Muscle of arm (tissue), 14 donors: ENCODE measurements at places on chromosomes 11 and 22.

DNA sequence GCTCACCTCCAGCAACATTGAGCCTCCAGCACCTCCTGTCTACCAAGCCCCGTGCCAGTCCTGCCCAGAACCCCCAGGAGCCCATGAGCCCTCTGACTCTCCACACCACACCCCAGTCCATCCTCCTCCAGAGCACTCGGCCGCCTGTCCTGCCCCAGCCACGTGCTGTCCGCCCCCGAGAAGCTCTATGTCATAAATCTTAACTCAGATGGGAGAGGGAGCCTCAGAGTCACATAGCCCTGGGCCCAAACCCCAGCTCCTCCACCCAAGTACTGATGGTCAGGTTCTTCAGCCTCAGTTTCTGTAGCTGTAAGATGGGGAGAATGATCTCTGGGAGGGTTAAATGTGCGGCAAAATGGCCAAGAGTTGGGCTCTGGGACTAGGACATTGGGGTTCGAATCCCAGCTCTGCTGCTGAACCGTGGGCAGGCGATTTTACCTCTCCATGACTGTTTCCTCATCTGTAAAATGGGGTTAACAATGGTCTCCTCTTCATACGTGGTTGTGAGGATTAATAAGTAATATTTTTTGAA is 27.8 kb downstream of the CYTH4 start:
- DNase-seq: no peak

GRCh38 chr11:71525938-71526495 is 1.1 kb upstream of the KRTAP5-7 start:
- no peak for DNase-seq

- peak; percentile 12 for DNase-seq
These were observed 642 bp upstream of the C11orf58 start for GRCh38 chr11:16737818-16738192.

- DNase-seq: no peak
These were observed 45.0 kb downstream of the OR4C6 start for GRCh38 chr11:55707029-55707428.

- no peak for DNase-seq
These were observed 93.7 kb downstream of the JRKL start for GRCh38 chr11:96483374-96483955.

DNA sequence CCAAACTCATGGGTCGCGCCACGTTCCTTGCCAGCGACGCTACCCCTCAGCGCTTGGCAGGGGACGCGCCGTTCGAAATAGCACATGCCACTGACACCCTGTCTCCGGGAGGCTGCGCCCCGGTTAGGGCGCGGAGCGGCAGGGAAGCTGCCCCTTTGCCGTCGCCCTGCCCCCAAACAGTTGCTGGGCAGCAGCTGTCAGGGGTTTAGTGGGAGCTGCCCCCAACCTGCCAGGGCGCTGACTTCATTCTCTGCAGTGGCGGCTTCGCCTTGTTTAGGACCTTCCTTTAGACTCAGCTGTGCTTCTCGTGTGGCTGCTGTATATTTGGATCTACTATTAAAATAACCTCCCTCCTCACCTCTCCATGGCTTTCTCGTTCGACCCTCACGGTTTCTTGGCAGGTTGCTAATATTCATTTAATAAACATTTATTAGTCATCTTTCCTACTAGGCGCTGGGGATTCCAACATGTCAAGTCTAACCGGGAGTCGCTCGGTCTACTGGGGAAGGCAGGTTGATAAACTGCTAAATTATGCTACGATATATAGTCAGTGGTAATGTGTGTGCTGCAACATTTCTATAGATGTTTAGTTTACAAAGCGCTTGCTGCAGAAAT is 782 bp downstream of the TMEM109 start:
- DNase-seq: peak; percentile 49

DNA sequence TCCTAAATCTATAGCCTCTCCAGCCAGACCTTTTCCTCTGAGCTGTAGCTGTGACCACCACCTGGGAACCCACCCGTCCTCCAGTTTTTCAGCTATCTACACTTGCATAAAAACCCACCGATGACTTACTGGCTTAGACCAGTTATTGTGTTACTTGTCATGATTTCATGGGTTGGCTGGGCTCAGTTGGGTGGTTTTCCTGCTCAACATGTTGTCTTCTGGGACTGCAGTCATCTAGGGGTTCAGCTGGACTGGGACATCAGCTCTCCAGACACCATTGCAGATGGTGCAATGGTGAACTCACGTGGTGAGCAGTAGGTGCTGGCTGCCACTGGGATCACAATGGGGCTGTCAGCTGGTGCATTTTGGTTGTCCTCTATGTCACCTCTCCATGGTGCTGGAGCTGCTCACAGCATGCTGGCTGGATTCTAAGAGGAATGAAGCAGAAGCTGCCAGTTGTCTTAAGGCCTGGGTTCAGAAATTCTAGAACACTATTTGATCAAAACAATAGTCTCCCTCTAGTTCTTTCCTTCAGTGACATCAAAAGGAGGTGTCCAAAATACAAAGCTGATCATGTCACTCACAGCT is 1.3 kb upstream of the SYT13 start:
- DNase-seq: no peak

GRCh38 chr11:46697303-46697702 is 3.1 kb downstream of the ARHGAP1 start:
- no peak for DNase-seq

DNA sequence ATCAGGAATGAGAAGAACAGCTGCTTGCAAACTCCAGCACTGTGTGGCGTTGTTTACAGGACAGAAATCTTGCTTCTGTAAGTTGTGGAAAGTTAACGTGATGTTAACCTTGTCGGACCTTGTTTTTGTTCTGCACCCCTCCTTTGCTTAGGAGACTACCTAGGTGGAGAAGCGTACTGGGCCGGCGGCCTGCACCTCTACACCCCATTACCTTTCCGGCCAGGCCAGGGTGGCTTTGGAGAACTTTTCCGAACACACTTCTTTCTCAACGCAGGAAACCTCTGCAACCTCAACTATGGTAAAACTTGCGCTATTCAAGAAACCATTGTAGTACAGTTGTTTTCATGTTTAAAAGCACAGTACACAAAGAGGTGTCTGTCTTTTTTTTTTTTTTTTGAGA is 33.7 kb downstream of the SAMM50 start:
- DNase-seq: no peak

GRCh38 chr22:37996079-37996478 is 11.7 kb upstream of the SOX10 start:
- DNase-seq: no peak

DNA sequence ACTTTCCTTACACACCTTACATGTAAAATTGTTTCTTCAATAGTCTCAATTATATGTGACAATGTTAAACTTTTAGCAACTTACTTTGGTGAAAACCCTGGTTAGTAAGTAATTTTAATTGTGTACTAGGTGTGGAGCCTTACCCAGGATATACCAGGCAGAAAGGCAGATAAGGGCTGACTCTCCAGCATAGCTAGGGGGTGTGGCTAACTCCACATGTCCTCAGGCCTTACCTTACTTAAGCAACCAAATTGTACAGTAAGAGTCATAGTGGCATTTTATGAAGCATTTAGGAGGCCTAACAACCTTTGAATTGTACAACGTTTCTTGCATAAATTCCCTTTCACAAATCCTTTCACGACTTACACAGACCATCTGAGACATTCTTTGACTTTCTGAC is 118.2 kb upstream of the OR9Q1 start:
- DNase-seq: no peak

DNA sequence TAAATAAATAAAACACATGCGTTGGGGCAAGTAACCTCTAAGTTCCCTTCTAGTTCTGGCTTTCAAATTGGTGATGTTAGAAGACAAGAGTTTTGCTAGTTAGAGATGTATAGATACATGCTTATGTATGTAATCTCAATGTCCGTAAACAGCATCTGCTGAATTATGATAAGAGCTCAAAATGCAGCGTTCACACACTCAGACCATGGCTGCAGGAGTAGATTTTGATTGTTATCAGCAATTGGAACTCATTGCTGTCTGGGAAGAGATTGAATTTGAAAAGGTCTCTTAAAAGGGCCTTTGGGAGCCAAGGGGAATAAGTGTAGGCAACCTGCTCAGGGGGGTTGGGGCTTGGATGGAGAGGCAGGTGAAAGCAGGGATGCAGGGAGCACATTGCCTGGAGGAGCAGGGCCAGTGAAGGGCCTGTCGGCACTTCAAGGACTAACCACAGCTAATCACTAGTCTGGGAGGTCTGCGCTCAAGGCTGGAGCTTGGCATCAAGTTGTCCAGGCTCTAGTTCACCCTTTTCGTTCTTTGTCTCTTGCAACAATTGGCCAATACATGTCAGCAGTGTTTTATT is 2.7 kb upstream of the RAG1 start:
- no peak for DNase-seq

GRCh38 chr11:15911377-15912044 is 444.8 kb downstream of the SOX6 start:
- no peak for DNase-seq

DNA sequence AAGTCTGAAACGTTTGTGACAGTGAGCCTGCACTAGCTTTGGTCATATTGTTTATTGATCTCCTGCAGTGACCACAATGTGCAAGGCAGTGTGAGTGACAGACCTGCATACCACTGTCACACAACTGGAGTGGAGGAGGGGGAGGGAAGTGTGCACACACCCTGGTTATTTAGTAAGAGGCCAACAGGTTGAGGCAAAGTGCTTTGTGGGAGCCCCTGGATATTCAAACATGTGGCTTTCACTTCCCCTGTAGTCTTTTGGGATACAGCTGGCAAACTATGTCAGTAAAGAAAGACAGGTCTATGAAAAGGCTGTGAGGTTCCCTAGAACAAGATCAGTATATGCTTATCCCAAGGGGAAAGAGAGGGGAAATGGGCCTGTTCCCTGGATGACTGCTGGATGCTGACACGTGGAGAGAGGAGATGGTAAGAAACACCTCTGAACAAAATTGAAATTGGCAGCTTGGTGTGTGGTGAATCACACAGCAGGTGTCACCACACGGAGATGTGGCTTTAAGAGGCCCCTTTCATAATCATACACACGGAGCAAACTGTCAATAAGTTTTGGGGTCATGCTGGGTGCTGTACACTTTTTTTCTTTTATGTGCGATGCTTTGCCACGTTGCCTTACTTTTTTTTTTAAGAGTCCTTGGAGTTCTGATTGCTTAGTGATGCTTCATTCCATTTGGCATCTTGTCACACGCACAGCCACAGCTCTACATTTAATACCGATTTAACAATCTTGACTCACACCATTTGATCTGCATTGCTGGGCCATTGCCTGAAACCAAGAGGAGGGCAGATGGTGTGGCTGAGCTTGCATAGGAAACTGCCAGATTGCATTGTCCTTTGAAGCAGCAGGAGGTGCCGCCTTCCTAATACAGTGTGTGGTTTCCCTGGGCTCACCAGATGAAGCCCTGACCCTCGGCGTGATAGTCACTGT is 11.3 kb downstream of the OSBP2 start:
- no peak for DNase-seq

DNA sequence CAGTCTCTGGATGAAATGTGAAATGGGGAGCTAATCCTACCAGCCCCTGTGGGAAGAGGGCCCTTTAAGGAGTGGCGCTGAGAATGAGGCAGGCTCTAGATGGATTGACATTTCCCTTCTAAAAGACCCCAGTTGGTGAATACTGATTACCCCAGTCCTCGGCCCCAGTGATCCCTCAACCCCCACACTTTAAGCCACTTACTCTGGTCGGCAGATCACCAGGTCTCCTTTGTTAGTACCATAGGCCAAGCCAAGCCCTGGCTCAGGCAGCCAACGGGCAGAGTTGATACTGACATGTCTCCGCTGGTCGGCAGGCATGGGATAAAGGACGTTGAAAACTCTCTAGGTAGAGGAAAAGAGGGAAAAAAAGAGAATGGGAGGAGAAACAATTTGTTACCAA is 26.1 kb upstream of the CHRM4 start:
- no peak for DNase-seq

DNA sequence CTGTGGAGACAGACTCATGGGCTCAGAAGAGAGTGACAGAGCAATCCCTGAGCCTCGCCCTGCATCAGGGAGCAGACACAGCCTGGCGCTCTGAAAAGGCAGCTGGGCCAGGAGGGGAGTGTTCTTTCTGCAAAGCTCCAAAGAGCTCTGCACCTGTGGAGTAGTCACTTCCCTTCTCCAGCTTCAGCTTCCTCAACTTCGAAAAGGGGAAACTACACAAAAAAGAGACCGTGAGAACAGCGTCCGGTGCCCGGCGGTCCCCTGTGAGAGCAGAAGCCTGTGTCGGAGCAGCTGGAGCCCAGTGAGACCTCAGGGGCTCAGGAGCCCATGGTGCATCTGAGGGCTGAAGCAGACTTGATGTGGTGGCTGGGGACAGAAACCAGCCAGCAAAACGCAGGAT is 35.1 kb downstream of the TP53I11 start:
- DNase-seq: no peak

GRCh38 chr11:30452114-30452513 is 129.2 kb downstream of the ARL14EP start:
- no peak for DNase-seq

DNA sequence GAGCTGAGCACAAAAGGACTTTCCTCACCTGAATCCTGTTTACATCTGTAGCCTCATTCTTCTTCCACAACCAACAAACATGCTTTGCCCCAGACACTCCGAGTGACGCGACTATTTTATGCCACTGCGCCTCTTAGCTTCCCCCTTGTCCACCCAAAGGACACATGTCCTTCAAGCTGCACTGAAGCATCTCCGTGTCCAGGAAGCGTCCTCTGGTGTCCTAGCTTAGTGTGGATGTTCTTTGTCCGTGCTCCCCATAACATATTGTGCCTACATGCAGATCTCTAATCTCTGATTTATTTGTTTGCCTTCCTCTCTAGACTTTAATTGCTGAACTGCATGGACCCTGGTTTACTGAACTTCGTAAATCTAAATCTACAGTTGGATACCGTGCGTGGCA is 20.1 kb upstream of the CECR2 start:
- DNase-seq: no peak

DNA sequence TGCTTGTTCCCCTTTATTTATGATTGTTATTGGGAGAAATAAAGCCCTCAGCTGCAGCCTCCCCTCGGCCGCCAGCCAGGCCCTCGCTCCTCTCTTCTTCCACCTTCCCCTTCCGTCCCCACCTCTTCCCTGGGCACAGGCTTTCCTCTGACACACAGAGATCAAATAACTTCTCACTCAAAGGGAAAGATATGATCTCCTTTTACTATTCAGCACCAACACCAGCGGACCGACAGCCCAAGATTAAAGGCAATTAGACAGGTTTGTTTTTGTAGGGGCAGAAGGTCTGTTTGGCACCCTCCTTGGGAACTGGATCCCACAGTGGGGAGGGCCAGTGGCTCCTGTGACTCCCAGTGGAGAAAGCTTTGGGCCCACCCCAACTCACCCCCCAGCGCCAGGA is 23.0 kb downstream of the NECTIN1 start:
- no peak for DNase-seq

DNA sequence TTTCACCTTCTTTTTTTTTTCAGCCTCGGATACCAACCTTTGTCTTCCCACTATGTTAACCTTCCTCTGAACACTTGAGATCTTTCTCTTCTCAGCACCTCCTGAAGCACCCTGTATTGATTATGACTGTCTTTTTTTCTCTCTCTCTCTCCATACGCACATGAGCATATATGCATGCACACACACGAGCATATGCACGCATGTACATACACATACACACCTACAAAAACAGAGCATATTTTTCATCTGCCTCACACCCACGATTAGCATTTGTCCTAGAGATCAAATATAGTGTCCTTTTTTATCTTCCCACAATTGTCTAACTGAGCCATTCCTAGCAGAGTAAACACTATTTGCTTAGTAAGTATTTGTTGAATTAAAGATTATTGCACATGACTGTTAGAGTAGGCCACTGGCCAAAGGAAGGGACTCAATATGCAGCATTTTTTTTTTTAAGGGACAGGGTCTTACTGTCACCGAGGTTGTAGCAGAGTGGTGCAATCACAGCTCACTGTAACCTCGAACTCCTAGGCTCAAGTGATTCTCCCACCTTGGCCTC is 622.2 kb upstream of the CCDC90B start:
- no peak for DNase-seq
